ENCODE measurements at places on chromosomes 1 and 21. TPM values are rescaled to one million over a fixed set of nuclear protein-coding genes. Genes with fewer than 3 reads are reported as not detected.

The PTGER3 gene
- not detected for total RNA-seq

The RHEX gene
- total RNA-seq: not detected

The ZNF670 gene
- total RNA-seq: 6.0 TPM

The AVPR1B gene
- not detected for total RNA-seq

The ARMH1 gene
- total RNA-seq: not detected

The RHCE gene
- total RNA-seq: 0.30 TPM

The C1orf94 gene
- total RNA-seq: not detected

The ITPKB gene
- total RNA-seq: 5.2 TPM

DNA sequence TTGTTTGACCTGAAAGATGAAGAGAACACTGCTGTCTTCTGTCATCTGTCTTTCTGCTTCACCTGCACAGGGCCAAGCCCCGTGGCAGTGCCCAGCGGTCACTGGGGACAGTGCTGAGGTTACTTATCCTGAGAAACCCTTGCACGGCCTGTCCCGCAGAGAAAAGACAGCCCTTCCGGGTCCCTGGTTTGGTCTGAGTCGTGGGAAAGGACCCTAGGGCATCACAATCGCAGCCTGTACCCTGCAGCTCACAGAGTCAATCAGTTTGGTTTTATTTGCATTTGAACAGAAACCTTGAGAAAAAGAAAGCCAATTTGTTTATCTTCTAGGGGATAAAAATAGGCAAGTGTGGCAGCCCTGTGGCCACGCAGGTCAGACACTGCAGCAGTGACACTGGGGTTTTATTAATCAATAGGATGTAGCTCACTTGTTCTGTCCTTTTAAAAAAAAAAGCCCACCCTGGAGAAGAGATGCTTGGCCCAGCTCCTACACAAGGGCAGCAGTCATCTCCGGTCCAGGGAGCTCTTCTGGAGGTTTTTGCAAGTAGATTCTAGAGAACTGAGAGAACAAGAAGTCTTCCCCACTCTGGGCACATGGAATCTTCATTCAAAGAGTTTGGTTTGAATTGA, 120.0 kb downstream of the PEX14 start:
- no peaks in the 10 kb centered on the region for H3K36me3 ChIP-seq

DNA sequence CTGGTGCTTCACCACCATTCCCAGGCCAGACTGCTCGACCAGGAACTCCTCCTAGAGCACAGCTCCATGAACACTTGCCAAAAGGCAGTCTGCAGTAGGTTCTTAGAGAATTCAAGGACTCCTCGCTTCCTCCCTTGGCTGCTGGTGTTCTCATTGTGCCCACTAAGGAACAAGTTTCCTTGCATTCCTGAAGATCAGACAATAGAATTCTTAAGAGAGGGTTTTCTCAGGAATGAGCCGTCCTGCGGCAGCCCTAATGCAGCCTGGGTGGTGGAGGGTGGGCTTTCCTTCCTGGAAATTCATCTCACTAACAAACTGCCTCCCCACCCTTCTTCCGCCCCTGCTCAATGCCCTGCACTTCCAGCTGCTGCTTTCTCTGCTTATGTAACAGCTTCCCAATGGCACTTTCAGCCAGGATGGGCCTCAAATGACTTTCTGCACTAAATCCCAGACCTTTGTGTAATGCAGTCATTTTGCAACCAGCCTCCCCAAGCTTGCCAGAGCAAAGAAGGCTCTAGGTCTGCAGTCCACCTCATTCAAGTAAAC, 287.9 kb downstream of the PLPP3 start:
- peaks cover 21% of the 10 kb centered on the region for H3K4me1 ChIP-seq
- no peak overlapping the region for H3K27ac ChIP-seq
- no peak for DNase-seq
- H3K36me3 ChIP-seq: no peaks in the 10 kb centered on the region

DNA sequence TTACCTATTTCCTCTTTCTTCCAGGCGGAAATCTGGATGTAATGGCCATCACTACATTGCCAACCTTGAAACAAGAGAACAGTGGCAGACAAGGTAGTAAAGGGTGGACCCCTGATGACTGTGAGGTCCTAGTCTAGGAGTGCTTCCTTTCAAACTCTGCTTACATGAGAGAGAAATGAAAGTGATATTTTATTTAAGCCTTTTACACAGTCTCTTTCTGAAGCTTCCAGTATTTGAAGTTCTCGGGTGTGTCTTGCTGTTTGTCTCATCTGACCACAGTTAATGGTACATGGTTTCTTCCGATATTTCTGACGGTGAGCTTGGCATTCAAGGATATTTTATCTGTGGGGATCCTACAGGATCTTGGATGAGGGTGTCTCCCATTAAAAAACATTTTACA, 215.2 kb downstream of the SLC45A1 start:
- no peak overlapping the region for H3K4me3 ChIP-seq
- peak overlapping the region; percentile 32 for H3K27ac ChIP-seq
- DNase-seq: no peak
- H3K36me3 ChIP-seq: no peaks in the 10 kb centered on the region

DNA sequence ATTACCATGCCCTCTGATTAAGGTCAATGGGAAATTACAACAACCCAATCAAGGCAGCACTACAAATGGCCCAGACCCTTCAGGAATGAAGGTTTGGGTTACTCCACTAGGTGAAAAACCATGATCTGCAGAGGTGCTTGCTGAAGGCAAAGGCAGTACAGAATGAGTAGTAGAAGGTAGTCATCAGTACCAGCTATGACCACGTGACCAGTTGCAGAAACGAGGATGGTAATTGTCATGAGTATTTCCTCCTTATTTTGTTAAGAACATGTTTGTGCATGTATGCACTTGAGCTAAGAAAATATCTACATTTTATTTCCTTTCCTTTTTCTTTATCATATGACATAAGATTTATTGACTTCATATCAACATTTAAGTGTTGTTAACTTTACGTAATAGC, 607.1 kb downstream of the KCNT2 start:
- H3K4me3 ChIP-seq: no peak overlapping the region
- no peak for DNase-seq
- no peak overlapping the region for H3K27ac ChIP-seq

DNA sequence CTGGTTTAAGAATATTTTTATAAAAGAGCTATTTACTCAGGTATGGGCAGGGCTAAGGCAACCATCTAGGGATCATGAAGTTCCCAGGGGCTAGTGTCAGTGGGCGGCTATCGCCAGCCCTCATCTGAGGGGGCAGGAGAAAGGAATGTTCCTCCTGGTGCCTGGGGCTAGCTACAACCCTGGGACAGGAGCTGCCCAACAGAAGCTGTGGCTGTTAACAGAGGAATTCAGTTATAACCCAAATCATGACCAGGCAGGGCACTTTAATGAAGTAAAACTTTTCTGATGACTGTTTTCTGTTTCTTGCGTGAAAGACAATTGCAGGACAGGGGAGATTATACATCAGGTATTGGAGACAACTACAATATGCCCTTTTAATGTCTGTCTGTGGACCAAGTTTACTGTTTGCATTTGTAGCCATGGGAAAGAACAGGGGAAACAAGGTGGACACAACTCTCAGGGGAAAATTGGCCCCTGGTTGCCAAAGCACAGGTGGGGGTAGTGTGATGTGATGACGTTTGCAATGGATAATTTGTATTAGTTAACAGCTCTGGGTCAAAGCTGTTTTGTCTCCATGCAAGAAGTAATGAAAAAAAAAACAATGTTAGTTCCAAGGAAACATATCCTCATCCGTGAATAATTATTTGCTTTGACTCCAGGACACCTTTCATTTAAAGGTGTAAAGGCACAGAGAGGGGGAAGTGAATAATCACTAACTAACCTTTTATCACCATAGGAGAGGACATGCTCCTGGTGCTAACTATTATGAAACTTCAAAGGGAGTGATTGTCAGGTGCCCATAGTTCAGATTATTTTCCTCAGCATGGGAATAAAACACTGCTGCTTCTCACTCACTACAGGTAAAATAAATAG, 105.2 kb downstream of the TSEN15 start:
- H3K4me1 ChIP-seq: no peaks in the 10 kb centered on the region
- no peaks in the 10 kb centered on the region for H3K36me3 ChIP-seq
- H3K27ac ChIP-seq: no peak overlapping the region
- H3K27me3 ChIP-seq: no peaks in the 10 kb centered on the region

DNA sequence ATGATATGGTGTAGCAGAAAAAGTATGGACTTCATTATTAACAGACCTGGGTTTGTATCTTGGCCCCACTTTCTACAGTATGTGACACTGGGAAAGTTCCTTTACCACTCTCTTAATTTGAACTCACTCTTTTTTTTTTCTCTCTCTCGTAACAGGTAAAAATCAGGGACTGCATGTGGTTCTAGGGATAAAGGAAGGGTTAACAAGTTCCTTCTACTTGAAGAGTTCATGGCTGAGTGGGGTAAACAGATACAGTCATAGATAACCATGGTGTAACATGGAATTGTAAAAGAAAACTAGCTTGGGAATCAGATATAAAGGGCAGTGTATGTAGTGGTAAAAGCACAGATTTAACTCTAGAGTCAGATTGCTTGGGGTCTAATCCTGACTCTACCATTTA, 21.2 kb downstream of the ZYG11B start:
- H3K36me3 ChIP-seq: no peaks in the 10 kb centered on the region
- peaks cover 15% of the 10 kb centered on the region for H3K4me1 ChIP-seq
- no peaks in the 10 kb centered on the region for H3K27me3 ChIP-seq
- no peak overlapping the region for H3K27ac ChIP-seq

- H3K36me3 ChIP-seq: no peaks in the 10 kb centered on the region
- DNase-seq: no peak
- no peaks in the 10 kb centered on the region for H3K27me3 ChIP-seq
- H3K4me1 ChIP-seq: no peaks in the 10 kb centered on the region
Measured at GRCh38 chr1:232743999-232744398, 61.2 kb upstream of the MAP10 start.

- H3K36me3 ChIP-seq: no peaks in the 10 kb centered on the region
- no peak for DNase-seq
- H3K27me3 ChIP-seq: no peaks in the 10 kb centered on the region
- no peak overlapping the region for H3K27ac ChIP-seq
- H3K4me1 ChIP-seq: no peaks in the 10 kb centered on the region
Measured at GRCh38 chr1:119440721-119441307, 25.9 kb downstream of the HSD3B2 start.

GRCh38 chr21:43932005-43932404, 67.0 kb downstream of the AGPAT3 start:
- no peak overlapping the region for H3K4me3 ChIP-seq
- H3K27me3 ChIP-seq: no peaks in the 10 kb centered on the region
- no peaks in the 10 kb centered on the region for H3K4me1 ChIP-seq
- DNase-seq: no peak
- H3K36me3 ChIP-seq: no peaks in the 10 kb centered on the region
- H3K27ac ChIP-seq: no peak overlapping the region

GRCh38 chr1:184624051-184624450, 130.6 kb downstream of the EDEM3 start:
- no peaks in the 10 kb centered on the region for H3K27me3 ChIP-seq
- H3K27ac ChIP-seq: no peak overlapping the region
- no peaks in the 10 kb centered on the region for H3K36me3 ChIP-seq
- H3K4me1 ChIP-seq: 0 out of 2 replicates have a peak, but pooled peaks cover 4% of the 10 kb centered on the region
- DNase-seq: no peak

DNA sequence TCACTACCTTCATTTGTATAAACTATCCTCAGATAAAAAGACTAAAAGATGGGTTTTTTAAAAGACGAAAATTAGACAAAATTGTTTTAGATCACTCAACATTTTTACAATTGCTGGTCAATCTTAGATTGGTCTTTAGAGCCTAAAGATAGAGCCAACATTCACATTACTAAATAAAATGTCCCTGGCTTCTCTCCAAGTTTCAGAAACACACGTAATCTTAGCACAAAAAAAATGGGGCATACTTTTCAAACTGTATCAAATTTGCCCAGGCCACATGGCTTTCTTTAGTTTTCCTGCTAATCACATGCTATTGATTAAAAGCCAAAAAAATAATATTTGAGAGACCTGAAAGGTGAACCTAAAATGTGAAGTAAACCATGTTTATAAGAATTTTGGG, 288.1 kb downstream of the DPYD start:
- H3K4me3 ChIP-seq: no peak overlapping the region
- H3K27me3 ChIP-seq: no peaks in the 10 kb centered on the region
- no peak overlapping the region for H3K27ac ChIP-seq
- no peaks in the 10 kb centered on the region for H3K36me3 ChIP-seq
- H3K4me1 ChIP-seq: peaks cover 9% of the 10 kb centered on the region
- no peak for DNase-seq

- H3K36me3 ChIP-seq: no peaks in the 10 kb centered on the region
- no peaks in the 10 kb centered on the region for H3K27me3 ChIP-seq
- no peak overlapping the region for H3K4me3 ChIP-seq
- peaks cover 16% of the 10 kb centered on the region for H3K4me1 ChIP-seq
Measured at GRCh38 chr1:203126151-203126865, 1.2 kb upstream of the ADORA1 start.

- H3K36me3 ChIP-seq: peaks cover 5% of the 10 kb centered on the region
- H3K27me3 ChIP-seq: no peaks in the 10 kb centered on the region
- H3K27ac ChIP-seq: no peak overlapping the region
- H3K4me1 ChIP-seq: no peaks in the 10 kb centered on the region
Measured at GRCh38 chr1:207807326-207807689, 55.5 kb downstream of the CD46 start.

DNA sequence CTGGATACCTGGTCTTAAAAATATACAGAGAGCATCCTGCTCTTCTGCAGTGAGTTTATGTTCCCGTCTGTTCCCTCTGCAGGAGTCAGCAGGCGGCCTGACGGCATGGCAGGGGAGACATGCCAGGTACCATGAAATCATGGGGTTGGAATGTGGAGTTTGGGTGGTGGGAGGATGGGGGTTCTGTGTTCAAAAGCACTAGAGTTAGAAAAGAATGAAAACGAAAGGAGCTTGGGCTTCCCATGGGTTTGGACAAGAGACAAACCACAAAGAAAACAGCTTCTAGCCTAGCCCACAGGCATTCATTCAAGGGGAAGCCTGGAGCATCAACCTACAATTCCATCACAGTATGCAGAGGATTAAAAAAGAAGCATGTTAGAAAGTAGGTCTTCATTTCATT, 59.9 kb downstream of the WARS2 start:
- H3K27ac ChIP-seq: no peak overlapping the region
- H3K4me1 ChIP-seq: no peaks in the 10 kb centered on the region
- H3K36me3 ChIP-seq: no peaks in the 10 kb centered on the region
- no peaks in the 10 kb centered on the region for H3K27me3 ChIP-seq
- DNase-seq: no peak

DNA sequence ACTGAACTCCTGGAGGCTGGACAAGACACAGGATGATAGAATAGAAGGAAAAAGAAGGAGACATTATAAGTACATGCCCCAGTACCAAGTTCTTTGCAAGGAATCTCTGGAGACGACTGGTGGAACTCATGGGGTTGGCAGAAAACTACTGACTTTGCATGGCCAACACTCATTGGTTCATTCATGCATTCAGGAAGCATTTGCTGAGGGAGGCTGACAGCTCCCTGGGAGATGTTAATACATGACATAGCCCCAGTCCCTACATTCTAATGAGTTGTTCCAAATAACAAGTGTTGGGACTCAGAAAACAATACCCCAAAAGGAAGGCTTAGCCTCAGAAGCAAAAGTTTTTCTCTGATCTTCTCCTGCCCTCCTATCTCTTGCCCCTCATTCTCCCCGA, 172.8 kb upstream of the IRF2BP2 start:
- H3K4me3 ChIP-seq: no peak overlapping the region
- H3K4me1 ChIP-seq: peaks cover 15% of the 10 kb centered on the region
- H3K36me3 ChIP-seq: no peaks in the 10 kb centered on the region
- no peak overlapping the region for H3K27ac ChIP-seq
- no peak for DNase-seq
- no peaks in the 10 kb centered on the region for H3K27me3 ChIP-seq

Data from Caco-2 (cell line).